HCT116 (cell line): ENCODE measurements at places on chromosomes 3 and 15.
A peak's percentile ranks its signal among the peaks of the same experiment; 100 is the strongest.

DNA sequence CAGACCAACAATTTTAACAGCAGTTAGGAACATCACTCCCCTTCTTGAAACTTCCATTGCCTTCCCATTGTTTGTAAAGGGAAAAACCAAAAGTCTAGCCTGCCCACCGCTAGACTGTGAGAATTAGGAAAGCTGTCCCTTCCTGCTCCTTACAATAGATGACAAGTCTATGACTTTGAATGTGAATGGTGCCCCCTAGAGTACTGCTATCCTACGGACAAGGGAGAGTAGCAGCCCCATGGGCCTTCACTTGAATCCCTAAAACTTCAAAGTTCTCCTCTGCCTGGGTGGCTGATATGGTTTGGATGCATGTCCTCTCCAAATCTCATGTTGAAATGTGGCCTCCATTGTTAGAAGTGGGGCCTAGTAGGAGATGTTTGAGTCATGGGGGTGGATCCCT is 41.0 kb upstream of the FSIP1 start:
- DNase-seq = no peak

GRCh38 chr3:138125548-138126221 is 6.5 kb downstream of the A4GNT start:
- no peak for DNase-seq

GRCh38 chr15:62326460-62327011 is 161.5 kb upstream of the C2CD4B start:
- DNase-seq = no peak

GRCh38 chr3:99965077-99965476 is 147.4 kb downstream of the CMSS1 start:
- DNase-seq = no peak

GRCh38 chr3:127442506-127442905 is 148.0 kb downstream of the TPRA1 start:
- DNase-seq = no peak

- DNase-seq = no peak
Measured at GRCh38 chr15:32679298-32679690, 37.8 kb downstream of the SCG5 start.

- no peak for DNase-seq
Measured at GRCh38 chr3:30140356-30141075, 465.9 kb upstream of the TGFBR2 start.

DNA sequence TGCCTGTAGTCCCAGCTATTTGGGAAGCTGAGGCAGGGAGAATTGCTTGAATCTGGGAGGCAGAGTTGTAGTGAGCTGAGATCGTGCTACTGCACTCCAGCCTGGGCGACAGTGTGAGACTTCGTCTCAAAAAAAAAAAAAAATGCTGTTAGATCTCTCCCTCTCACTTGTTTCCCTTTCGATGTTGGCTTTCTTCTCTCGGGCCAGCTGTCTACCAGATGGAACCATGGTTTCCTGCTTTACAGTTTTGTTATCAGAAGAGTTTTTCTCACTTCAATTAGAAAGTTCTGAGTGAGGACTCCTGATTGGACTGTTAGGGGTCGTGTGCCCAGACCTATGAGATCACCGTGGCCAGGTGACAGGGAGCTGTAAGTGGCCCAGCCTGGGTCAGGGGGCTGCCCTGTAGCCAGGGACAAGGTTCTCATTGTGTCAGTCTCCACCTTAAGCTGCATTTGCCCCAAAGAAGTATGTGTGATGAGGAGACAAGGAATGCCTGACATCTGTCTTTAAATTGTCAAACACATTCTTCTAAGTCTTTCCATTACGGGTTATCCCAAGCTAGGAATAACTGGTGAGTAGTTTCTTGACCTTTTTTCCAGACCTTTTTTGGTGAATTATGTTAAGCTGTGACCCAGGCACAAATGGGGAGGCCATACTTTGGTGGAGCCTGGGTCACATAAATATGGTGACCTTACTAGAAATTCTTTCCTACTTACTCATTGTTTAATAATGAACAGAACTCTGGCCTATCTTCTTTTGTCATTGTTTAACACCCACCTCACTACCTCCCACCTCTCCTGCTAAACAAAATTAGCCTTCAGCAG is 25.2 kb downstream of the SNAPC5 start:
- no peak for DNase-seq

DNA sequence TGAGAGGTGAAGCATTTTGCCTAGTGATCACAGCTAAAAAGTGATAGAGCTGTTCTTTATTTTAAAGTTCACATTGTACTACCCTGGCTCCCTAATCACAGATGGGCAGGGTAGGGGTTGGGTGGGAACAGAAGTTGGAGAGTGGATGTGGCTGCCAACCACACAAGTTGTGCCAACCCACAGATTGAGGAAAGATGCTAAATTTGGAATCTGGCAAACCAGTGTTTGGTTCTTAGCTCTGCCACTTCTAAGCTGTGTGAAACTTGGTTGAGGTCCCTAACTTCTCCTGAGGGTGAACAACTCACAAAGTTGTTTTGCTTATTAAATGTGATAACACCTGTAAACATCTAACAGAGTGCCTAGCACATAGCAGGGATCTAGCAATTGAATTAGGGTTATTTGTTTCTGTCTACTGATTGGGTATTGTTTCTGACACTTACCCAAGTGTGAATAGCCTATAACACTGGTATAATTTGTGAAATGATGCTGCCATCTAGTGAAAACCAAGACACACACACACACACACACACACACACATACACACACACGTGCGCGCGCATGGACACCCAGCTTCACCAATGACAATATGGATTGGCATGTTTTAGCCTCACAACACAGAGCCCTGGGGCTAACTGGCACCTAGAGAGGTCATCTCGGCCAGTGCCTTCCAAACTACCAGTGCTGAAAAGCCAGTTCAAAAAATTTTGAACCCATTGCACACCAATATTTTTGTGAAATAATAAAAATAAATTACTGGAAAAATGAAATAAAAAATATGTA is 25.3 kb downstream of the ADGRG7 start:
- DNase-seq = peak; percentile 31

DNA sequence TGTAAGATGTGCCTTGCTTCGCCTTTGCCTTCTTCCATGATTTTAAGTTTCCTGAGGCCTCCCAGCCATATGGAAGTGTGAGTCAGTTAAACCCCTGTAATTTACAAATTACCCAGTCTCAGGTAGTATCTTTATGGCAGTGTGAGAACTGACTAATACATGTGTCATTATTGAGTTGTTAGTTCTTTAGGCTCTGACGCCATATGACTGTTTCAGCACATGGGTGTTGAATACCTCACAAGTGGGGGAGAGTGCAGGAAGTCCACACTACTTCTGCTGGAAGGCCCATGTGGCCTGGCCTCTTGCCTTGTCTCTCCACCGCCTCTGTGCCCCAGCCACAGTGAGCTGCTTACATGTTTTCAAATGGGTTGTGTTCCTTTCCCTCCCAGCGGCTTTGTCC is 28.5 kb downstream of the MFSD1 start:
- no peak for DNase-seq

GRCh38 chr3:186496016-186496415 is 48.2 kb downstream of the CRYGS start:
- DNase-seq = no peak

GRCh38 chr3:72848703-72849081 is 447 bp upstream of the SHQ1 start:
- no peak for DNase-seq

- no peak for DNase-seq
Measured at GRCh38 chr3:89184151-89184995, 77.0 kb downstream of the EPHA3 start.

GRCh38 chr15:98720577-98721565 is 72.5 kb downstream of the IGF1R start:
- no peak for DNase-seq

GRCh38 chr3:124057420-124057819 is 65.5 kb upstream of the ROPN1 start:
- no peak for DNase-seq

GRCh38 chr15:26082221-26083109 is 219.3 kb upstream of the ATP10A start:
- no peak for DNase-seq

DNA sequence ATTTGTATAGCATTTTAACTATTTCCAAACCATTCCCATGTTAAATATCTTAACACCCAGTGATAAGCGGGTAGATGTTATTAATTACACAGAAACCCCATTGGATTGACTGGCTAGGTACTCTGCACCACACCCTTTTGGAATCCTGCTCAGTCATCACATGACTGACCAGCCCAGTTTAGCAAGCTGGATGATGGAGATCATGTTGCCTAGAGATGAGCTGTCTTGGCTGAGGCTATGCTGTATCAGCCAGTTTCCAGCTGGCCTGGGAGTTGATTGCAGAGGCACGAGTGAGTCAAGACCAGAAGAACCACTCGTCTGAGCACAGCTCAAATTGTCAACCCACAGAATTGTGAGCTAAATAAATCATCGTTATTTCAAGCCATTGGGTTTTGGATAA is 124.6 kb downstream of the ZNF621 start:
- no peak for DNase-seq

GRCh38 chr3:128170866-128171516 is 17.7 kb downstream of the EEFSEC start:
- DNase-seq = peak; percentile 56

DNA sequence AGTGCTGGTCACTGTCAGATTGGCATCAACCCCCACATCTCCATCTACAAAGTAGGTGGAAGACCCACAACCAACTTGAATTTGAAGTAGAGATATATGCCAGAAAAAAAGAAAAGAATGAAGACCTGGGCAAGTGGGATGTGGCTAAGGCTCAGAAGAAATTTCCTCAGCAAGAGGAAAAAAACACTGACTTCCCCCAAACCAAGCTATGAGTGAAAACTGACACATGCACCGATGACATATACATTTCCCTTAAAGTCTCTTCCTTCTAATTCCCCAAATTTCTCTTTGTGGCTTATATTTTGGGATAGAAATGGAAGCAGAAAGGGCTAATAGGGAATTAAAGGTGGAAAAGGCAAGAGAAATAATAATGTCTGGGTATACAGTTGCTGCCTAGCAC is 59.0 kb downstream of the CYP19A1 start:
- DNase-seq = no peak

DNA sequence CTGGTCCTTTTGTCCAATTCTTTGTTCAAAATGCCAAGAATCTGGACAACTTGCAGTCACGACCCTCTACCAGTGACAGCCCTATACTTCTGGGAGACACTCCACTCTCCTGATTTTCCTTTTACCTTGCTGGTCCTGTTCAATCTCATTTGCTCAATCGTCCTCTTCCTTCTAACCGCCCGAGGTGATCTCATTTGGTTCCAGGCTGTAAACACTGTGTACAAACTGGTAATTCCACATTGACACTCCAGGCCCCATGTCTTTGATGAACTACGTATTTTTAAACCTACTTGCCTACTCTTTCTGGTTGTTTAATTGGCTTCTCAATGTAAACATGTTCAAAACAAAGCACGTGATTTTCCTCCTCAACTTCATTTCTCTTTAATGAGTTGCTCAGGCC is 23.7 kb upstream of the C3orf49 start:
- no peak for DNase-seq

GRCh38 chr3:124347418-124347817 is 355.5 kb upstream of the ROPN1 start:
- peak; percentile 2 for DNase-seq

DNA sequence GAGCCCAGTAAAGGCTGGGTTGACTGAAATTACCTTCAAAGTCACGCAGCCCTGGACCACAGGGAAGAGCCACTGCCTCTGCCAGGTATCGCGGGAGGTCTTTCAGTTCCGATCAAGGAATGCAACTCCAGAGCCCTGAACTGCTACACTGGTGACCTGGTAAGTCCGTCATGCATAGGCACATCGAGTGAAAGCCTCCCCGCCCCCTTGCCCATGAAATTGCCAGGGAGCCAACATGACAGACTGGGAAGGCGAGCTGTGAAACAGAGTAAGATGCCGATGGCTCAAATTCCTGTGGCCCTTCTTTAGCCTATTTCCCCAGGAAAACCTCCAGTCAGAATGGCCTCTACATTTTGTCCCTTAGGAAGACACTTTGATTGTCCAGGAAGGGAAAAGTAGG is 2.3 kb upstream of the GP5 start:
- no peak for DNase-seq

GRCh38 chr3:32886296-32886695 is 65.1 kb upstream of the CCR4 start:
- DNase-seq = no peak

DNA sequence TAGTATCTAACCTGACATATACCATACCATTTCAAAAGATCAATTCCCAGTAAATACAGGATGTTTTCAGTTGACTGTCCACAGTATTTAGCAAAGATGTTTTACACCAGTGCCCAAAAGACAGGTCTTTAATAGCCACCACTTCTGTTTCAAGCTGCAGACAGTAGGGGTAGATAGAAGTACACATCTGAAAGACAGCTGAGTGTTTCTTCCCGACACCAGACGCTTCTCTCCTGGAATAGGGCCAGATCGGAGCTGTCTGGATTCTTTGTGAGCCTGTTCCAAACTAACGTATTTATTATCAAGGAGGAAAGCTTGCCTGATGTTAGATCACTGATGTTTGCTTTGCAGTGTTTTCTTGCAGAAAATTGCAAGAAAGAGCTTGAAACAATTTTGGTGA is 136.1 kb upstream of the RBMS3 start:
- no peak for DNase-seq

GRCh38 chr3:60417576-60417975 is 833.7 kb downstream of the FHIT start:
- DNase-seq = no peak

DNA sequence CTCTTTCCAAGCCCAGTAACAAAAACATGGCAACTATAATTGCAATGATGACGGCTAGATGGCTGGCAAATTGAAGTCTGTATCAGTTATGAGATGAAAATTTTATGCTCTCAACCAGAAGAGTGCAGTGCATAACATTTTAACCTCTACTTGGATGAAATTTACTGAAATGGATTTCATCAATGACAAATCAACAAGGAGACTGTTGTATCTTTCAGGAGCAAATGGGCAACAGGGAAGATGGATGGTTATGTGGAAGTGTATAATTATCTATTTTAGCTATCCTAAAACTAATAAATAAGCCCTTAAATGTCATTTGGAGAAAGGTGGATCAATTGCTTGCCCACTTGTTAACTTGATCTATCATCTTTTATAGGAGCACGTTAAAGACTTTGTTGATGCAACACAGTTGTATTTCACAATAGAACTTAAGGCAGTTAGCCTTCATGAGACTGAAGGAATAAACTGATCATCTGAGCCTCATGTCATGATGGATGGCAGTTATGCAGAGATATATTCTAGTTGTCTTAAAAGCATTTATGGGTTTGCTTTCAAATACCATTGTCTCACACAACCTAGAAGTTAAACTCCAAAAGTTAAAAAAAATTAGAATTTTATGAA is 315.1 kb upstream of the TBC1D5 start:
- no peak for DNase-seq

GRCh38 chr15:73897441-73898261 is 24.3 kb downstream of the TBC1D21 start:
- peak; percentile 37 for DNase-seq

DNA sequence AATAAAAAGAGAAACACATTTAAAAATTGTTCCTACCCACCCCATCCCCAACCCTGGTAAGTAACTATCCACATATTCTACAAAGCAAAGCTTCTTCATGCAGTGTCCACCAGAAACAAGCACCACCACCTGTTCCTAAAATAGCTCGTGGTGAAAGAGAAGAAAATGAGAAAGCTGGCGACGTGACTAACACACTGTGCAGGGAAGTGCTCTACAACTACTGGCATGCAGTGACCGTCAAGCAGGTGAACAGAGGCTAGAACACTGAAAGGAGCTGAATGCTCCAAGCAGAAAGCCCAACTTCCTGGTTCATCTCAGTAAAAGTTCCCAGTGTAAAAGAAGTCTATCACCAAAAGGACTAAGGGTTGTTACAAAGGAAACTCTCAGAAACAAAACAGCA is 80.7 kb downstream of the NR2E3 start:
- no peak for DNase-seq

- no peak for DNase-seq
Measured at GRCh38 chr3:12922306-12922705, 80.9 kb upstream of the RPL32 start.

GRCh38 chr3:129908417-129908816 is 14.9 kb upstream of the TMCC1 start:
- no peak for DNase-seq
